Hematopoietic multipotent progenitor cell treated with erythropoietin and hydrocortisone succinate and interleukin-3 and kit ligand, for 17 days (in vitro differentiated cells): ENCODE measurements at places on chromosomes 4 and X.

DNA sequence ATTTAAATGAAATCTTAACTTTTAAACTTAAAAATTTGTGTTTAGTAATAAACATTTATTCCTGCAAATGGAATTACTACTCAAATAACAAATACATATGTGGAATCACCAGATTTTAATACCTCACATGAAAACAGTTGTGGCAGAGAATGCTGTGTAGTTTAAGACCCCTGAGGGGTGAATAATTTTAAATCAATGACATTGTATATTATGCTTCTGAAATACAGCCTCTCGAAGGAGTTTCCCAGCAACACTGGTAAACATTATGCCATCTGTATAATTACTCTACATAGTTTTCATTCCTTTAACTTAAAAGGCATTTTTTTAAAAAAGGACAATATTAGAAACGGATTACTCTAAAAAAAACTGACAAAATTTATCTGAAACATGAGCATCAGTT, 2313.3 kb downstream of the ARAP2 start:
- DNase-seq: no peak

DNA sequence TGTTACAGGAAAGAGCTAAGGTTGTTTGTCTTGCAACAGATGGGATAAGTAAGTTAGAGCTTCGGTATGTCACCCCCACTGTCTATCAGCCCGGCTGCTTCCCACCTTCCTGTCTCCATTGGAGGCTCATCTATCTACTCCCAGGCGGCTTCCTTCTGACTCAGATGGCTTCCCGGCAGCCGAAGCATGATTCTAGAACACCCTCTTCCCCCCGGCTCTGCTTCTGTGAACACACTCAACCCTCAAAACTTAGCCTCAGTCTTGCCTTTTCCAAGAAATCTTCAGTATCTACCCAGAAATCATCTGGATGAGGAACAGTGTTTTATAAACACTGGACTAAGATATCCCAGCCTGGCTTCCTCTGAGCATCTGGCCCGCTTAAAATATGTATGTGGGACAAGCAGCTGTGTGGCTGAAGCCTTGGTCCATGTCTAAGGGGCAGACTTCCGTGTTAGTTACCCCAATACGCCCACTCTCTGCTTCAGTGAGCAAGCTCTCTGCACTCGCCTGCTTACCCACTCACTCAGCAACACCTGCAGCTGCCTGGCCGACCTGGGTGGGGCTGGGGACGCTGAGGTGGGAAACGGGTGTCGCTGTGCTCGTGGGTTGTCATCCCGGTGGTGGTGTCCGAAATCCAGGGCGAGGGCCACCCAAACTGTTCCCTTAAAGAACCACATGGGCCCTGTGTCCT, 12.0 kb upstream of the SLC2A9 start:
- no peak for DNase-seq

DNA sequence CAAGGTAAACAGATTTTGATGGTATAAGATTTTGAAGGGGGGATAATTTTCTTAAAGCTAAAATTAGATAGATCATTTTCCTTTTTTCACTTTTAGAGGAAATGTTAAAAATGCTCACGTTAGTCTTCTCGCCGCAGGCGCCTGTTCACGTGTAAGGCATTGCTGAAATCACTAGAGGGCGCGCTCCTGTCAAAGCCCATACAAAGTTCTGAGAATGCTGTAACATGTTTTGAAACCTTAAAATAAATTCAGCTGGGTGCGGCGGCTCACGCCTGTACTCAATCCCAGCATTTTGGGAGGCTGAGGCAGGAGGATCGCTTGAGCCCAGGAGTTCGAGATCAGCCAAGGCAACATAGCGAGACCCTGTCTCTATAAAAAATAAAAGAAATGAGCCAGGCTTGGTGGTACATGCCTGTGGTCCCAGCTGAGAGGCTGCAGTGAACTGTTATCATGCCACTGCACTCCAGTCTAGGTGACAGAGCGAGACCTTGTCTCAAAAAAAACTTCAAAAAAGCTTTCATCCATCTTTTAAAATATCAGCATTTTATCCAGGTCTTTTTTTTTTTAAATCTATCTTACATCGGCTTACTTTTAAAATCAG, 138.0 kb downstream of the RBMX2 start:
- DNase-seq: peak; percentile 24

- DNase-seq: no peak
Measured at GRCh38 chr4:120718979-120719566, 203.5 kb downstream of the PRDM5 start.

GRCh38 chr4:89301902-89302301, 5.7 kb downstream of the GPRIN3 start:
- DNase-seq: no peak

GRCh38 chr4:42656944-42657792, at the start of gene ATP8A1:
Gene ATP8A1 (minus strand): TSS chr4:42657105. CDS start chr4:42656873, 232 bp downstream.
- peak; percentile 86 for DNase-seq

DNA sequence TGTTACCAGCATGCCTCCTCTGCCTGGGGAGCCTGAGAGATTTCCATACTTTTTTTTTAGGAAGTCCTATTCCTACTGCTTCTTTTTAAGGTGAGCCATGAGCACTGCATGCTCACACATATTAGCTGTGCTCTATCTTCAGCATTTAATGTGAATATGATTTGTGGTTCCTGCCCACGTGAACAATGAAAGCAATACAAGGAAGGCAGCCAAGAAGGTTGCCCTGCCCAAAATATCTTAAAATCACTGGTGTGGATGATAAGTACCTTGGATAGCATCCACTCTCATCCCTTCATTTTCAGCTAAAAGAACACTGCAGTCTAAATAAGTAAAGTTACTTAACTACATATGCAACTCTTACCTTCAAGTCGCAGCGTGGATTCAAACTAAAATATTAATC, 607.5 kb downstream of the PACRGL start:
- no peak for DNase-seq
